ENCODE measurements at places on chromosomes 2 and 18.

GRCh38 chr2:173555833-173556232, 201.2 kb downstream of the CDCA7 start:
- no peak for DNase-seq

DNA sequence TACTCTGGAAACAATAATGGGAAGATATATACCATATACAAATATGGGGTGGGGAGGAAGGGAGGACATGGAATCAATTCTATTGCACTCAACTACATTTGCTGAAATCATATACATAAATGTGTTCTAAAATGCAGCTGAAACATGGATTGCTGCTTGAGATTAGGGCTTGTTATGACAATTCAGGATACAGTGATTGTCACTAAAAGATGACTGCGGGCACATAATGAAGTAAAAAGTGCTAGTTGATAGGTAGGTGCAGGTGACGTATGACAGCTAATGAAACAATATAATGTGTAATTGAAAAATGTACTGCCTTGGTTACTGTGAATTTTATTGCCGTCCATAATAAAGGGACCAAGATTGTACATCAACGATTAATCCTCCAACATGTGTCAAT, 1062.1 kb upstream of the FANCL start:
- no peak for DNase-seq

GRCh38 chr18:27797484-27797883, 379.4 kb downstream of the CDH2 start:
- DNase-seq: no peak

- no peak for DNase-seq
These were observed 12.0 kb upstream of the CHRNA1 start for GRCh38 chr2:174776223-174776622.

- DNase-seq: peak; percentile 45
These were observed 19.3 kb upstream of the CD302 start for GRCh38 chr2:159817283-159817682.

DNA sequence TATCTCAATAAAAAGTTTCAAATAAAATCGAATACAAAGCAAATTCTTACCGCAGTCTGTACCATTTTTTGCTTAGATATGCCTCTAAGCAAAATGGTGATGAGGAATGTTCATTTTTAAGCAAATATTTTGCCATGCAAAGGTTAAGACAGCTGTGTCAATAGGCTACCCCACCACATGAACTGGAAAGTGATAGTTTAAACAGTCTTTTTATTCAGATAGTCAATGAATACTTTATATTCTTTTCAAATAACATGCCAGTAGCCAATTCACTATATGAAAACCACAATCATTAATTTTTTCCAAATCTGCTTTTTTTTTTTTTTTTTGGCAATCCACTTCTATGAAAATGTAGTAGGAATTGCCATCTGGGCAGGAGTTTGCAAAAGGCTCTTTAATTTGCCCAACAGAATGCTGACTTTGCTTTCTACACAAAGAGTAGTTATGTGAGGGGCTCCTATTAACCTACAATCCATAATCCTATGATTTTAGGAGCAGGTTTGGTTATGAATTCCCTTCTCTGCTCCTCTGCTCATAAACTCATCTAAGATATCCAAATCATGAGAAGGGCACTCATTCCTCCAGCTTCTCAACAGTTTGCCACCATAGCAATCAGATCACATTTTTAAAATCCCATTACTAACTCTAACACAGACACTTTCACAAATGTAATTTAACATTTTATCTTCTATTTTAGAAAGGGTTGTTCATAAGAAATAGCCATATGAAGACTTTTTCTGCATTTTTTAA, 69.2 kb downstream of the SLC40A1 start:
- no peak for DNase-seq

GRCh38 chr2:8317418-8317817, 364.4 kb upstream of the ID2 start:
- DNase-seq: no peak

GRCh38 chr2:102350137-102350793, 5.3 kb upstream of the IL18R1 start:
- no peak for DNase-seq

- DNase-seq: no peak
These were observed 17.3 kb downstream of the PTPN18 start for GRCh38 chr2:130372833-130373807.

DNA sequence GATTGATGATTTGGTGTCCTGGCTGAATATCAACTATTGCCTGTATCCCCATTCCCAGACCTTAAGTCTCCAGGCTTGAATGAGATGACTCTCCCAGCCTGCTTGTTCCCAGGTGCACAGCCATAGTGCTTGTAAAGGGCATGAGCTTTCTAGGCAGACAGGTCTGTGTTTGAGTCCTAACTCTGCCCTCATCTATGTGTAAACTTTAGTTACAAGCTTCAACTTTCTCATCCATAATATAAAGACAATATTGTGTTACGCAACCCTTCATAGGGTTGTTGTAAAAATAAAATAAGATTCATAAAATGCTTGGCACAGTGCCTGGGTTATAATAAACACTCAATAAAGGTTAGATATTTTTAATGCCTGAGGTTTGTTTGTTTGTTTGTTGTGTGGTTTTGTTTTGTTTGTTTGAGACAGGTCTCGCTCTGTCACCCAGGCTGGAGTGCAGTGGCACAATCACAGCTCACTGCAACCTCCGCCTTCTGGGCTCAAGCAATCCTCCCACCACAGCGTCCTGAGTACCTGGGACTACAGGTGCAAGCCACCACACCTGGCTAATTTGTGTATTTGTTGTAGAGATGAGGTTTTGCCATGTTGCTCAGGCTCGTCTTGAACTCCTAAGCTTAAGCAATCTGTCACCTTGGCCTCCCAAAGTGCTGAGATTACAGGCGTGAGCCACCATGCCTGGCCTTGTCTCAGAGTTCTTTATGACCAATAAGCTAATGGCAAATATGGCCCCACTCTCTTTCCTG, 89.4 kb upstream of the MAPRE2 start:
- no peak for DNase-seq

GRCh38 chr2:197920088-197920487, 115.7 kb downstream of the PLCL1 start:
- DNase-seq: no peak

DNA sequence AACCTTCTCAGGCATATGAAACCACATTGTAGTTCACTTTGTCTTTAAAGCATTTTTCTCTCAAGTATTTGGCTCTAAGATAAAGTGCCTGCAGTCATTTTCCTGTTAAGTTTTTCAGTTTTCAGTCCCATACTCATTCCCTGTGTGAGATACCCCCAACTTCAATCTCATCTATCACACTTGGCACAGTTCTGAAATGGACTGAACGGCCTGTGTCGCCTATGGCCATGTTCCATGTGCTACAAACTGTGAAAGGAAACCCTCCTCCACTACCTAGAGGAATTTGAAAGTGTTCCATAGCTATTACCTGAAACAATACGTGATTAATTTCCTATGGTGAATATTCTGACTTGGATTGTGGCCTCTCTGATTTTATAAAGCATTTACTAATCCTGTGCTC, 319.1 kb downstream of the CTNNA2 start:
- DNase-seq: no peak

DNA sequence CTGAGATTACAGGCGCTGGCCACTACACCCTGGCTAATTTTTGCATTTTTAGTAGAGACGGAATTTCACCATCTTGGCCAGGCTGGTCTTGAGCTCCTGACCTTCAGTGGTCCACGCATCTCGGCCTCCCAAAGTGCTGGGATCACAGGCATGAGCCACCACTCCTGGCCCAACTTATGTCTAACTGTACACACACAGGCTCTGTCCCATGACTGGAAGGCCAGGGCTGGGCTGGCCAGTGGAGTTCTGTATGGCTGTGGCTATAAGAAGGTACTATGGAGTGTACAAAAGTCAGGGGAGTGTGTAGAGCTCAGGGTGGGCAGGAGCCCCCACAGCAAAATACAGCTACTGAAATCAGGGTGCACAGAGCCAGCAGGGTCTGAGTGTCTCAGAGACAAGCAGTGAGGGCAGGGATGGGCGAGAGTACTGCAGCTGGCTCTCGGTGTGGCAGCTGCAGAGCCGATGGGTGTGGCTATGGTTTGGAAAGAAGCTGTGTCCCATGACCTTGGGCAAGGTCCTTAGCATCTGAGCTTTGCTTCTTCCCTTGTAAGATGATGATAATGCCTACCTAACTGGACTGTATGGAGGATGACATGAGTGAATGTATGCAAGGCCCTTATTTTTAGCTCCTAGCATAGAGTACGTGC, 10.4 kb upstream of the MSGN1 start:
- DNase-seq: peak; percentile 39

DNA sequence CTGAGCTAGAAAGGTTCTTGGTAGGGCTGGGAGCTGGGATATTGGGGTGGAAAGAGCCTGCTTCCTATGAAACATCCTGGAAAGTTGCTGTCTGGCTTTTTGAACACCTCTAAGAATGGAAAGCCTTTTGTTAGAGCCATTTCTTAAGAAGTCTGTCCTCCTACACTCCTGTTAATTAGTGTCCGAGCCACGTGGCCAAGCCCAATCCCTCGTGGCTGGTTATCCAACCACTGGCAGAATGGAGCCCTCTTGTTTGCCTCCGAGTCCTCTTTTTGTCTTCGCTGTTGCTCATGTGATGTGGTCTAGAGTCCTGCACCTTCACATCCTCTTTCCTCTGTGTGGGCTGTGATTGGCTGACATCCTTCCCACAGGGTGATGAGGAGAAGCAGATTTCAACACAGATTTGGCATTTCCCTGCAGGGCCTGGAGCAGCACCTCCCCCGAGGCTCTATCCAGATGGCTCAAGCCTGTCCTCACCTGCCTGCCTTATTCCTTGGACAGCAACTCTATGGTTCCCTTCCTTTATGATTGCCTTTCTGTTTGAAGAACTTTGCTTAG, 8.2 kb upstream of the TOGARAM2 start:
- peak; percentile 86 for DNase-seq

- no peak for DNase-seq
These were observed 87.3 kb downstream of the CBLN2 start for GRCh38 chr18:72456802-72457201.

DNA sequence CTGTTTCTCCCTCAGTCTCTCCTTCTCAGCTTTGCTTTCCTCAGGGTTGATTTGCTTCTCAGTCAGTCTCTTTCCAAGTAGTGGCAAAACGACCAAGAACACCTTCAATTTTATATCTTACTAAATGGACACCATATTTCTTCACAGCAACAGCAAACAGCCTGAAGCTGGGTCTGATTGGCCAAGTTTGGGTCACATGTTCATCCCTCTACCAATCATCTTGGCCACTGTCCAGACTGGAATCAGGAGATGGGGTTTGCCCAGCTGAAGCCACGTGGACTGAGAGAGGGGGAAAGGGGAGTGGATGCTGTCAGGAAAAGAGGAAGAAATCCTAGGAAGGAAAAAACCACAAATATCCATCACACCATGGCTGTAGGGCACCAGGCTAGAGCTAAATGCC, 42.0 kb upstream of the ACMSD start:
- DNase-seq: no peak

DNA sequence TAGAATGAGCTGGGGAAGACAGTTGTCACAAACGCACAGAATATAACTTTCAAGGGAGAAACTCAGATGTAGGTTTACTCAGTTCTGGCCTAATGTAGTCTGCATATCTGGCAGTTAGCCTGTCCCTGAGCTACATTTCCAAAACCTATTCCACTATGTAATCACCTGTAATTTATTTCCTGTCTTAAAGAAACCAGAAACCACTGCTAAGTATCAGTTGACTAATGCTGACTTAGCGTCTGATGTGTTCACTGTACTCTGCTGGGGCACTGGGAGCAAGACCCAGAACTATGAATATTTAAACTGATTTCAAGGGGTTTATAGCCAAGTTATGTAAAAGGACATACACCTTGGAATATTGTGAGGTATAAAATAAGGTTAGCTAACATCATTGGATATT, 1995.2 kb upstream of the PIK3C3 start:
- no peak for DNase-seq

GRCh38 chr2:134073023-134073422, 180.8 kb upstream of the MGAT5 start:
- no peak for DNase-seq

DNA sequence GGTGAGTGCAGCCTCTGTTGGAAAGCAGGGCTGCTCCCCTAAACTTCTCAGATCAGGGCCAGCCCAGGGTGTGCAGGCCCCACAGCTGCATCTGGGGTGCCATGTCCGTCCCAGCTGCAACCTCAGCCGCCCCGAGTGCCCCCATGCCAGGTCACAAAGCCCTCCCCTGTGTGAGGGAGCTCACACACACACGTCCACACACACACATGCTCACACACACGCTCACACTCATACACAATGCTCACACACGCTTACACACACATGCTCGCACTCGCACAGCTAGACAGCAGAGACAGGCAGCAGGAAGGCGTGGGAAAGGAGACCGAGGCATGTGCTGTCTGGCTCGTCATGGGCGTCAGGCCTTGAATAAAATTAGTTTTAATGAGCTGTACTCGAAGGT, 55.4 kb downstream of the ADI1 start:
- no peak for DNase-seq

DNA sequence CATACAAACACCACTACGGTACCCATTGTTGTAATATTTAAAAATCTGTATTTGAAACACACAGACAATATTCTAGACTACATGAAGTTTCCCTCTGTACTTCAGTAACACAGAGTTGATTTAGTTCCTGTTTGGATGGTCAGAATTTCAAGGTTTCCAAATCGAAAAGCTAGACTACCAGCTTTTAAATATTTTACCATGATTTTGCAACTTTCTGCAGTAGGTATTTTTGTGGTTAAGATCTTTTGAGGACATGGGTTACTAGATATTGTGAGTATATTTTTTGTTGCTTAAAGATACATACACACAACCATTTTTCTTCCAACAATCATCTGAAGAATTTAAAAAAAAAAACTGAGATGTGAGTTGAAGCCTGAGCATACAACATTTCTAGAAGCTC, 10.9 kb downstream of the SERPINB5 start:
- no peak for DNase-seq

DNA sequence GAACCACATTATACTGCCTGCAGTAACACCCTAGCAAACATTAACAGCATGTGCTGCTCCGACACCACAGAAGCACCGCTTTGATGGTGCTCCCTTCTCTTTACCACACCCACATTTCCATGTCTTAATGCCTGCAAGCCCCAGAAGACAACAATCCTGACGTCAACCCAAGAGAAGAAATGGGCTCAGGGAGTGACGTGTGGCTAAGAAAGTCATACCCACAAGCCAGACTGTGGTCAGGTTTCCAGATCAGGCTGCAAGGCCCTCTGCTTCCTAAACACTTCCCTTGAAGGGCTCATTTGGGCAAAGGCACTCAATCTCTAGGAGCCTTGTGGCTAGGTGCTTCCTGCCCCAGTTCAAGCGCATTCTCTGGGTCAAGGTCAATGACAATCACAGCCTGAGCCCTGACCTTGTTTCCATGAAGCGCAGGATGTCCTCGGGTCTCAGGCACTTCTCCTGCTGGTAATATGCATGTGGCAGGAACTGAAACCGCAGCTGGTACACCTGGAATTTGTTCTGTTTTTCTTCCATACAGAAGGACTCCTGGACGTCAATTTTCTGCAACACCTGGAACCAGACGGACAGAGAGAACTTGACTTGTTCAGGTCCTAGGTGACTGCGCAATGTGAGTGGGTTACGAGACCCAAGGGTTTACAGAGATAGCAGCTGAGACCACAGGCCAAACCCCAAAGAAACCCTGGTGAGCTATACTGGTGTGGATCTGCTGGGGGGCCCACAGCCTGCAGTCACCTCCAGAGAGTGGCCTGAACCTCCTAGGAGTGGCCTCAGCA, 67.2 kb downstream of the POLR1A start:
- DNase-seq: peak; percentile 88

All from inflammatory macrophage treated with lipopolysaccharide for 1 hour (primary cell).